Activated CD8-positive, alpha-beta memory T cell treated with anti-CD3 and anti-CD28 coated beads for 4 hours (primary cell): ENCODE measurements at places on chromosomes 12 and 14.

DNA sequence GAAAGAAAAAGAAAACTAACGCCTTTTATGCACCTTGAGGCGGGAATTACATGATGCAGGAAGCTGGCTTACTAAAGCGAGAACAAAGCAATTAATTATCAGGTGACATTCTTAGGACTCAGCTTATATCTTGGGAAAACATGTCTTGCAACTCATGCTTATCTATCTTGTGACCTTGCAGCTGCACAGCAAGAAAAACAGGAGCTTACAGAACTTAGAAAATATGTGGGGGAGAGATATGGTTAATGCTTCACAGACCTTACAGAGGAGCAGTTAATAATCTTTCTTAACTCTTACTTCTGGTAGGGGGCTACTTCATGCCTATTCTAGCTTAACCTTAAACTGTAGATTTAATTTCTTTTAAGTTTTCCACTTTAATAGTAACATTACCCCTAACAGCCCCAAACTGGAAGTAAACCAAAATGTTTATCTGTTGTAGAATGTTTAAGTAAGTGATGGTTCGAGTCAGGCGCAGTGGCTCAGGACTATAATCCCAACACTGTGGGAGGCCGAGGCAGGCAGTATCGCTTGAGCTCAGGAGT lies 13.2 kb upstream of the OR11G2 start:
- no peak for DNase-seq

DNA sequence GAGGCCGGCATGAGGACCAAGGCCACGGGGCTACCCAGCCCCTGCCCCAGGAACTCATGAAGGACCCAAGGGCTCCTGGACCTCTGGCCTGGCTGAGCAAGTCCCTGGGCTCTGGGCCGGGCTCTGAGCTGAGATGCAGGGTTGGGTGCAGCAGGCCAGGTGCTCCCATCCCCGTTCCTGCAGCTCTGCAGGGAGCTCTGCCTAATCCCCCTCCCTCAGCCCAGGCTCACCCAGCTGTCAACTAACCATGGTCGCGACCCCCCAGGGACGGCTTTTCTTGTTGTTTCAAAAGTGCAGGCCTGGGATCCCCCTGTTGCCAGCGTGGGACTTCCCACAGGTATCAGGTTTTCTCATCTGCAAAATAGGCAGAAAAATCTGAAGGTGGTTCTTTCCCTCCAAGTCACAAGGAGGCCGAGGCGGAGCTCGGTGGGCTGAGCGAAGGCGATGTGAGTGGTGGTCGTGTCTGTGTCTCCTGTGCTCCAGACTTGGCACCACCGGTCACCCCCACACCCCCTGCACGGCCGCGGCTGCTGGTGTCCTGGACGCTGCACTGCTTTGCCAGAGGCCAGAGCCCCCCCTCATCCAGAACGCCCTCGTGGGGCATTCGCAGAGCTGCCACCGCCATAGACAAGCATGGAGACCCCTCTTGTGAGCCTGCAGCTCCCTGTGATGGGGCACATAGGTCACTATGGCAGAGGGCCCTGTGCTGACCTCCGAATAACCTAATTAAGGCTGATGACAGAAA lies 22.5 kb upstream of the GALNT9 start:
- no peak for DNase-seq

GRCh38 chr14:34642595-34642994 lies 12.6 kb upstream of the SNX6 start:
- no peak for DNase-seq

GRCh38 chr14:73753887-73754795 lies 40.0 kb upstream of the PNMA1 start:
- no peak for DNase-seq

DNA sequence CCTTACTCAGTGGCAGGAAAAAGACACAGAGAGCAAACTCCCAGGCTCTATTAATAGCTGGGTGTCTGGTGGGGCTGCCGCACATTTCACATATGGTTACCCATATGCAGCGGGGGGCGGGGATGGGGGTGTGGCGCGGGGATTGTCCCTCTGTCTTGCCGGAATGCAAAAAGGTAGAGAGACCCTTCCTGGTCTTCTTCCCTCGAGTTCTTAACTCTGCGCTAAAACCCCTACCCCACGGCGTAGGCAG lies 1.7 kb downstream of the PRMT8 start:
- DNase-seq: no peak

DNA sequence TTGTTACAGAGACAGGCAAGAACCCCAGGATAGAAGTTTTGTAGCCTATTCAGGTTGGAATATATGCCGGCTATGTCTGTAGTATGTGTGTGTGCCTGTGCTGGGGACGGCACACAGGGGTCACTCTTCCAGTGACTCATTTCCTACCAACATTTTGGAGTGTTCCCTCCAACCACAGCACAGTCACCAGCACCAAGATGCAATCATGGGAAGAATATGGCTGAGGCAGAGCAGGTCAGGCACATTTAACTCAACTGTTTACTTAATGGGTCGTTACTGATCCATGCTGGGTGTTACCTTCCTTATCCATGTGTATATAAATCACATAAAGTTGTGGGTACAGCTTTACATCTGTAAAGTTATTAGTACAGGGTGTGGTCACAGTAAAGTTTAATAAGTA lies 178.3 kb downstream of the PRKD1 start:
- no peak for DNase-seq

- no peak for DNase-seq
Measured at GRCh38 chr12:55718624-55719275, 1.4 kb upstream of the RDH5 start.

DNA sequence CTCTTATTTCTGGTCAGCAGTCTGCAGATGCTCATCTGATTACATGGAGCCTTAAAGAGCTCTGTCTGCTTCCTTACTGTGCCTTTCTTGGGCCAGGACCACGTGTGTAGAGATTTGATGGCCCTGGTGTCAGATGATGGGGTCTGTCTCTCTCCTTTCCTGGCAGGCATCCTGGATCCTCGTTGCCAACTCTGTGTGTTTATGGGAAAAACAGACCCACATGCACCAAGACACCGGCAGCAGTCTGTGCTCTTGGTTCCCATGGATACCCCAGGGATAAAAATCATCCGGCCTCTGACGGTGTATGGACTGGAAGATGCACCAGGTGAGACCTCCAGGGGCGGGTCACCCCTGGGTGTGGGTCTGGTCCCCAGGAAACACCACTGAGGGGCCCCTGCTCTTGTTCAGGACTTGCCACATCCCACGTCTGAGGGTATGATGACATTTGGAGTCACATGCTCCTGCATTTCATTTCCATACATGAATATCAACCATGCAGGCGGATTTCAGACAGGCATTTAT lies 18.5 kb upstream of the ALDH2 start:
- DNase-seq: no peak

- DNase-seq: no peak
Measured at GRCh38 chr14:77144412-77145115, 3.0 kb upstream of the ZDHHC22 start.

DNA sequence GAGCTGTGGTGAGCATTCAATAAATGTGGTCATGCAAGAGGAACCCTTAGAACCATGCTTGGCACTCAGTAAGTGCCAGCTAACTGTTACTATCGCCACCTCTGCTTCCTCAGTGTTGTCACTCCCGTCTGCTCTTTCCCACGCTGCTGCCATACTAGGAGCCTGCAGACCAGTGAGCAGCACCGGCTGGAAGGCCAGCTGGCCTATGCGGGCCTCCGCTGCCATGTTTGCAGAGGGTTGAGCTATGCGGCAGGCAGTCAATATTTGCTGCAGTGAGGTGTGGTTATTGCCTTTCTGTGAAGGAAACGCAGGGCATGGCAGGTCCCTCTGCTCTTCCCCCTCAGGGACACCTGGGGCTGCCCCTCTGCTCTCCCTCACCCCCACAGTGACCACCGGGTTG lies 13.0 kb downstream of the KMT5A start:
- DNase-seq: no peak

GRCh38 chr12:18400186-18400585 lies 138.9 kb downstream of the PIK3C2G start:
- no peak for DNase-seq

DNA sequence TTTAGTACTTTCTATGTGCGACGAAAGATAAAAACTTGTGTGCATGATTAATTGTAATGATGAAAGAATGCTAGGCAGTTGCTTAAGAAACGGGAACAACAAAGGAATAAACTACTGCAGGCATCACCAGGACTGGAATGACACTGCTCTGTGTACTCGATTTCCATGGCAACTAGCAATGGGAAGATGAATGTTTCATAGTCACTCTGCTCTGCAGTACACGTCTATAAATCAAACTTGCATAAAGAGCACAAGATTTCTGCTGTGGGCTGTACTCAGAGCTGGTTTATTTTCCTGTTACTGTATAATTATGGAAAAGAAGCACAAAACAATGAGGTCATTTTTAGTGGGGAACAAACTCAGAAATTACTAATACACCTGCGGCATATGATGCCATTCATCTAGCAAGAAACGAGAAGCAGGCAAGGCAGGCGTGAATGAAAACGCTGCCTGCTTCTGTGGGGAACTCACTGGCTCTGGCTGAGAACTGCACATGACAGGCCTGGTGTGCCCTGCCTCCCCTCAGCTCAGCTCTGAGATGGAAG lies 41.8 kb downstream of the EFCAB11 start:
- DNase-seq: no peak

DNA sequence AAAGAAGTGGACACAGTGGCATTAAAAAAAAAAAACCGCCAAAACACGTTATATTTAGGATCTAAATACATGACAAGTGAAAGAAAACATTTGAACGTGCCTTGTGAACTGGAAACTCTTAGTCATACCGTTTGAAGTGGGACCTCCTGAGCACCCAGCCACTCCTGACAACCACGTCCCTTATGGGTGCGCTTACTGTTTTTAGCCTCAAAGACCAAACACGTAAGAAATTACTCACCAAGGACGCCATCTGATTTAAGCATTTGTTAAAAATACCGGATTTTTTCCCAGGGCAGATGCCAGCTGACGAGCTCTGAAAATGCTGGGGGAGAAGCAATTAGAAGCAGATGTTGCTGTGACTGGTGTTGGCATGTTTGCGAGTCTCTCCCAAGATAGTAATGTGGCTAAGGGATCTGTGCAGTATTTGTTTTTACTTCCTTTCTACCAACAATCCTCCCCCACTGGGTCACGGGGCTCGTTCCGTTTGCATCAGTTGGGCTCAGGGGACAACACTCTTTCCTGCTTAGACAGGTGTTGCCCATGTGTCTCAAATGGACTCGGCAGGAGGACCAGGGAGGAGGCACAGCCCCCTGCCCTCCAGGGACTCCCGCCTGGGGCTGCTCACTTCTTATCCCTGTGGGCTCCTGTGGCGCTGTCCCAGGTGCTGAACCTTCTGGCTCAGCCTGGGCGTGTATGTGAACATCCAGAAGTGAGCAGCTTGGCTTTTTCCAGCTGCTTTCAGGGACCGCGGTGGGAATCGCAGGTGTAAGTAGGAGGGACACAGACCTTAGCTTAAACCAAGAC lies 101.0 kb downstream of the BEGAIN start:
- DNase-seq: peak; percentile 13

DNA sequence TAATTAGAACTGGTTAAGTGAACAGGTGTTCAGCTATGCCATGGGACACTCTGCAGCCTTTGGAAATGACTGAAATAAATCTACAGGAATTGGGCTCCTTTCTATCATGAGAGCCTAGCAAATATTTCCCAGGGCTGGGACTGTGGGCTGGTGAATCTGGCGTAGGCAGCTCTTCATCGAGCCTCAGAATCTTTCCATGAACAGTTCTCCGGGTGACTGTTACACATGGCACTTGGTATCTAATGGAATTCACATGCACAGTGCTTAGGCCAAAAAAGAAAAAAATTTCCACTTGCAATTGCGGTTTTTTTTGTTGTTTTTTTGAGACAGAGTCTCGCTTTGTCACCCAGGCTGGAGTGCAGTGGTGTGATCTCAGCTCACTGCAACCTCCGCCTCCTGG lies 32.1 kb downstream of the PRKAB1 start:
- no peak for DNase-seq

DNA sequence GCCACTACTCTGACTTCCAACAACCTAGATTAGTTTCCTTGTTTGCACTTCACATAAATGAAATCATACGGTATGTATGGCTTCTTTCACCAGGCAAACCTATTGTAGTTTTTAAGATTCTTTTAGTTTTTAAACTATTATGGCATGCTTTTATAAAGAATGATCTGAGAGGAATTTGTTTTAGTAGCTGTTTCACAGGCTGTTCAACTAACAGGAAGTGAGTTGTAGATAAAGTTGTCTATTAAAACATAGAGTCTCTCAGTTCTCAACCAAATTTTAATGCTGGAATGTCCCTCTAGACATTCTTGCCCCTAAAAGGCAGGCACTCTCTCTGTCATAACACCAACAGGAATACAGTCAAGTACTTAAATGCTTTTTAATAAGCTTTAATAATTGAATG lies 102.7 kb upstream of the DACT1 start:
- DNase-seq: no peak

- DNase-seq: no peak
Measured at GRCh38 chr14:34554540-34555250, 15.2 kb upstream of the EAPP start.

GRCh38 chr14:22928237-22929103 lies 706 bp downstream of the PRMT5 start:
- no peak for DNase-seq

DNA sequence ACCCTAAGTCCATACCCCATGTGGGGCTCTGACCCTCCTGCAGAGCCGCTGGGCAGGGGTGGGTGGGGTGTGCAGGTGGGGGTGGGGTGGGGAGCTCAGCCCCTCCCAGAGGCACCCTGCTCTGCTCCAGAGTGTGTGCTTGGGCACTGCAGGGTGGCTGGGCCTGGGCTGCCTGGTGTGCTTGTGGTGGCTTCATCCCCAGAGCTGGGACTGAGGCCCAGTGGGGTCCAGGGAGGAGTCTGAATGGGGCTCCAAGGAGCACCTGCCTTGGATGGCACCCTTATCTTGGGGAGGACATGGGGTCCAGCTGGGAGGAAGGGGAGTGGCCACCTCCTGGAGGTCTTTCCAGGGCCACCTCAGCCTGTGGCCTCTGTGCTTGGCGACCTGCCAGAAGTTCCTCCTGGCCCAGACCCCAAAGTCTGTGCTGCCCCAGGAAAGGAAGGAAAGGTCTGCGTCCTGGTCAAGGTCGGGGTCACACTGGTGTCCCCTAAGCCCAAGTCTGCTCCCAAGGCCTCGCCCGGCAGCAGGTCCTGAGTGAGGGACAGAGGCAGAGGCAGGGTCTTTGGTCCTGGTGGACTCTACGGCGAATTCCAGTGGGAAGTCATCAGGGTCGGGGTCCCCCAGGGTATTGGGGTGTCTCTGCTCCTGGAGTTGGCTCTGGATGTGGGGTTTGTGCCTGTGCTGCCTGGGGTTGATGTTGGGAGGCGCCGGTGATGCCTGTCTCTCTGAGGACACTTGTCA lies 373.4 kb downstream of the TMEM121 start:
- no peak for DNase-seq

GRCh38 chr12:130552483-130552996 lies 163.6 kb downstream of the RIMBP2 start:
- no peak for DNase-seq
